ENCODE measurements at places on chromosomes 2 and 18.

- no peak for DNase-seq
Measured at GRCh38 chr2:195509551-195509950, 147.5 kb upstream of the SLC39A10 start.

- DNase-seq, result no peak
Measured at GRCh38 chr2:84856787-84857186, 24.1 kb downstream of the TRABD2A start.

DNA sequence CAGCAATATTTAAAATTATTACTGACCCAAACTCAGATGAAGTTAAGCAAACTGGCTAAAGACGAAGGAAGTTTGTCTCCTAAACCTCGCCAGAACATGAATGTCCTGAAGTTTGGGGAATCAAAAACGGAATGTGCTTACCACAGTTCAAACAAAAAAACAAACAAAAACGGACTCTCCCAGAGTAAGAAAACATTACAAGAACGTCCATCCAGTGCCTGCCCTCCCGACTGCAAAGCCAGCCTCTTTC lies 1.1 kb downstream of the KANSL1L start:
- no peak for DNase-seq

DNA sequence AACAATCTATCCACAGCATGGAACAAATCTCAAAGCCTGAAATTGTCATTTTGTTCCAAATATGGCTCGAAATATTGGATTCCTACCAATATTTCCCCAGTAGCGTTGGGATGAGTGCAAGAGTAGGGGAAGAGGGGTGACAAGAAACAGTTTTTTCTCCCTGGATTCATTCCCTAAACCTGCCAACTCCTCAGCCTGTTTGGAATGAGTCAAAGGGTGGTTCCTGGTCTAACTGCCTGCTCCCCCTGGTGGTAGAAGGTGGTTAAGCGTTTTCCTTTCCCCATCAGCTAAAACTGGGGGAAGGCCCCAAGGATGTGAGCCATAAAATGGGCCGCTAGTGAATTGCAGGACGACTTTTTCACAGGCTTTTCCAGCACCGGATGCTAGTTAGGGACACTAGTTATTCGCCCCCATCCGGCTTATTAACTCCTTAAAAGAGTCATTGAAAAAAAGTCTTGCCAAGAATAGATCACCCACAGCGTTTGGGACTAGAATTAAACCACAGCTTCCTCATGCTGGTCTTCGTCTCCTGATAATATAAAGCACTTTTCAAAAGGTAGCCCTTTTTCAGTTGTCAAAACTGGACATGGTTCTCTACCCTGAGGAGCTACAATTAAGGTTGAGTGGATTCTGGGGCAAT lies 72.5 kb downstream of the DHRS9 start:
- peak; percentile 47 for DNase-seq

- DNase-seq, result no peak
Measured at GRCh38 chr2:15991231-15991630, 50.9 kb downstream of the MYCN start.

- DNase-seq, result no peak
Measured at GRCh38 chr2:168348076-168348475, 100.7 kb upstream of the STK39 start.

- no peak for DNase-seq
Measured at GRCh38 chr2:54757500-54757899, 34.0 kb downstream of the EML6 start.

DNA sequence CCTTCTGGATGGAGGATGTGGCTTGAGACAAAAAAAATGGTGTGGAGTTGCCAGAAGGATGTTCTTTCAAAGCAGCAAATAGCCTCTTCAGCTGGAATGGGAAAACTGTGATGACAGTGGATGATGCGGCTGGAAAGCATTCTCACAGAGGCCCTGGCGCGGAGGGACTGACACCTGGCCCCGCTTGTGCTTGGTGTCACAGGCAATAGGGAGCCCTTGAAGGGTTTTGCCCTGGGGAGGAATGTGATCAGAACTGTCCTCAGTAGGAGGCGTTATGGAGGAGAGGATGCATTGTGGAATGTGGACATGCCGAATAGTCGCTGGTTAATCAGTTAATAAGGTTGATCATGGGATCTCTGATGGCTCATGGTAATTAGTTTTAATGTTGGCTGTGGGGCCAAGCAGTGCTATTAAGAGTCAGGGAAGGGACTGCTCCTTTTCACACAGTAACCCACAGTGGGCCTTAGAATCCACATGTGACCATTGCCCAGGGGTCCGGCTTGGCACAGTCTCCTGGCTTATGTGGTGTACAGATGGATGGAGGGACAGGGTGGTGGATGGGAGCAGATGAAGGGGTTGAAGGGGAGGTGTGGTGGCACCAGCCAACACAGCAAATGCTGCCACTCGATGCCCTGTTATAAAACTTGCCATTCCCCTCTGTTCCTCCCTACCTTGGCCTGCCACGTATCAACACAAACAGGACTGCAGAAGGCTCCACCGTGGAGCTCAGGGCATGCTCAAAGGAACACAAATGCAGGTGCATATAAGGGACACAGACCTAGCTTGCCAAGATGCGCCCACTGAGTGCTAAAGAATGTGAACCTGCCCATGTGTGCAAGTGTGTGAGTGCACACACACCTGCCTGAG lies 71.7 kb downstream of the CIB4 start:
- no peak for DNase-seq

- DNase-seq, result no peak
Measured at GRCh38 chr18:43079422-43079821, 36.1 kb downstream of the RIT2 start.

DNA sequence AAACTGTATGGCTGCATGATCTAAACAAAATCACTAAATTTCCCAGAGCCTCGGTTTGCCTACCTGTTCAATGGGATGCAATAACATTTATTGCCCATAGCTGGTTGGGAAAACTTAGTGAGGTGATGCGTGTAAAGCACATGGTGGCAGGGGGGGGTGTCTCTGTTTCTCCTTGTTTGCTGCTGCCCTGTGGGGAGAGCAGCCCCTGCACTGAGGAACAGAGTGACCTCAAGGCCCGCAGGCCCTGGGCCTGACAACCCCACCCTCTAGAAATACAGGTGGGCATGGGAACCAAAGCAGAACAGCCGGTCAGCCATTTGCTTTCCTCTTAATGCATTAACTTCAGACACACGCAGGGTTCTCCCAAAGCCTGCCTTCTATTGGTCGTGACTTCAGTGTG lies 55.1 kb upstream of the SLC66A3 start:
- no peak for DNase-seq

DNA sequence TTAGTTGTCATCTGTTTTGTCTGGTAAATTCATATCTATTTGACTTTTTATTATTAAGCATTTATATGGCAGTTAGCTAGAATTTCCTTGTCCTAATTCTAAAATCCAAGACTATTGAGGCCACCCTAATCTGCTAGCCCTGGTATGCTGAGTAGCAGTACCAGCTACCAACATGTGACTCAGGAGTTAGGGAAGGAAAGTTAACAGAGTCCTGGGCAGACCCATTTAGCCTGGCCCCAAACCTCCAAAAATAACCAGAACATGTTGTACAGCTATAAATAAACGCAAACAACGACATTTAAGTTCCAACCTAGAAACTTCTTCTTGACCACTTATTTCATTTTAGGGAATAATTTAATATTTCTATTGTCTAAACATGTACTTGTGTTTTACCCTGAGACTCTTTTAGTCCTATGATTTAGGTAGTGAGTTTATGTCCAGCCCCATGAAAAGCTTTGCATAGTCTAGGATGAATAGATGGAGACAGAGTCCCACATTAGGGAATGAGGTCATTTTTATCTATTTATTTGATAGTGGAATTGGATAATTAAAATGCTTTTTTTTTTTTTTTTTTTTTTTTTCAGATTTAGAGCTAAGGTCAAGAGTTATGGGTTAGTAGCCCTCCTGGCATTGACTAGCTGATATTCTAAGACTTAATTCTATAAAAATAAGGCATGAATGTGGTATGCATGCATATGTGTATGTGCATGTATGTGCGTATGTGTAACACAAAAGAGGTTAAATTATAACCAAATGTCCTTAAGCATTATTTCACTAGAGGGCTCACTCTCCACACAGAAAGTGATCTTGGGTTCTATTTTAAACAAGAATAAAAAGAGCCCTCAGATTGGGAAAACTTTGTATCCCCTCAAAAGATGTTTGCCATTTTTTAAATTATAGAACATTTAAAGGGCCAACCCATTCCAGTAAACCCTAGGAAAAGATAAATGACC lies 160.1 kb upstream of the MAPRE2 start:
- no peak for DNase-seq

- DNase-seq, result no peak
Measured at GRCh38 chr18:62436636-62437234, 86.1 kb upstream of the ZCCHC2 start.

DNA sequence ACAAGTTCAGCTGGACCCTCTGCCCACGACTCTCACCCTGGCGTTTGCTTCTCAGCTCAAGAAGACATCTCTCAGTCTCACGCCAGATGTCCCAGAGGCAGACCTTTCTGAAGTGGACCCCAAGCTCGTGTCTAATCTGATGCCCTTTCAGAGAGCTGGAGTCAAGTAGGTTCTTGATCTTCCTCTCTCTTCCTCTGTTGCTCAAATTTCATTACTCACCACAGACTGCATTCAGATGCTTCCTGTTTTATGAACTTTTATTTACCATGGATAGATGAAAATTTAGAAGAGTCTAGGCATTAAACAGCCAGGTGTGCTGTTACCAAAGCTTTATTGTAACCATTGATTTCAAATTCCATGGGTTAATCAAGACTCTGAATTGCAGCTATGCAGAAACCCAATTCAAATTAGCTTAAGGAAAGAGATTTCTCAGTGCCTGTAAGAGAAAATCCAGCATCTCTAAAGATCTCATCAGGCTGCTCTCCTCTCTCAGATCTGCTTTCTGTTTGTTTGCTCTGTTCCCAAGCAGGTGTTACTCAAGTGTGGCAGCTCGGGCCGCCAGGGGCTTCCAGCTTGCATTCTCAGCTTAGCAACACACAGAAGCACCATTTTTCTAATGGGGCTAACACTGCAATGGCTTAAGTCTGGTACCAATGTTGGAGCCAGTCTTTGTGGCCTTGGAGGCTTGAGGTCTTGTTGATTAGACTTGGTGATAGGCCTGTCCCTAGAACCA lies 16.5 kb downstream of the SMARCAL1 start:
- no peak for DNase-seq

GRCh38 chr2:113976277-113976928 lies 86.5 kb downstream of the ACTR3 start:
- no peak for DNase-seq

GRCh38 chr2:43068631-43069517 lies 157.5 kb downstream of the ZFP36L2 start:
- no peak for DNase-seq

GRCh38 chr2:144654523-144654922 lies 134.6 kb upstream of the ZEB2 start:
- no peak for DNase-seq

DNA sequence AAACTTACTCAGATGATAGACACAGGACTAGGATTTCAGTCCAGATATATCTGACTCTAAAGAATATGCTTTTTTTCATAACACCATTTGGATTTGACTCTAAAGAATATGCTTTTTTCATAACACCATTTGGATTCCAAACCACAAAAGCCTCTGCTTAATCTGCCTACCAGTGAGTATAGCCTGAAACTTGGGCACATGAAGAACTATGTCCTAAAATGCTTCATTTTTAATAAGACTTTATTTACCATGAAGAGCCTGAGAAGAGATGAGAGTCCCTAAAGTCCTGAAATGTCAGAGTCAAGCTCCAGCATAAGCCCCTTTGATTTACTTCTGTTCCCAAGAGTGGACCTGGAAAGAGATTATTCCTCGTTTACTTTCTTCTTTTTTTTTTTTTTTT lies 54.5 kb upstream of the STPG4 start:
- no peak for DNase-seq

- DNase-seq, result no peak
Measured at GRCh38 chr2:238726670-238727584, 121.0 kb upstream of the TWIST2 start.

GRCh38 chr2:220036431-220036830 lies 409.0 kb downstream of the SLC4A3 start:
- no peak for DNase-seq

- DNase-seq, result peak; percentile 87
Measured at GRCh38 chr2:177264693-177265587, at the start of gene NFE2L2. Gene NFE2L2 (minus strand): TSS chr2:177264727. CDS start chr2:177264576, 151 bp downstream.

- DNase-seq, result no peak
Measured at GRCh38 chr2:78979380-78980151, 45.9 kb upstream of the REG3G start.

DNA sequence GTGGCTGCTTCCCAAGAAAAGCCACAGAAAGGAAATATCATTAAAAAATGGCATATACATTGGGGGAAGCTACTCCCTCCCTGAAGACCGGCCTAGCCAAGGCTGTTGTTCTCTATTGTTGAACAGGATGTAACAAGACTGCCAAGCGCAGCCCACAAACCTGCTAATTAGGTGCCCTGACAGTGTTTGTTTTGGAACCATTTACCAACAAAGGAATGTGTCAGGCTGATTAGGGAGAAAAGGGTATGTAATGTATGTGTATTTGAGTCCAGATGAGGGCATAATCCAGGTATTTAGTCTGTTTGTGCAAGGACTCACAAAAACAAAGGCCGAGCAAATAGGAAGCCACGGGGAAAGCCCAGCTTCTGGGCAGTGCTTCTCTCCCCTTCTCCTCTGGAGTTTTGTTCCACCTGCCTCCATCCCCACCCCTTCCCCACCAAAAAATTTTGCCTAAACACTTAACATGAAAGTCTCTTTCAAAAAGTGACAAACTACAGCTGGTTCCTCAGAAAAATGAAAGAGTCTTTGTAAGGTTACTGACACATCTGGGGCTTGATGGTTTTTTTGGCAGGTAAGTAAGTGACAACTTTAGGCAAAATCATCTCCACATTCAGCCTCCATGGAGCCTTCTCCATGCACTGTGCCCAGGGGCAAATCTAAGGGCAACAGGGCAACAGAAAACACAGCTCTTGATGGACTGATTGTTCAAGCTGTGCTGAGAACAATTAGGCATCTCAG lies 78.3 kb upstream of the FZD5 start:
- no peak for DNase-seq

- DNase-seq, result no peak
Measured at GRCh38 chr2:111148925-111149324, 28.2 kb downstream of the BCL2L11 start.

GRCh38 chr2:3126911-3127621 lies 250.6 kb downstream of the EIPR1 start:
- DNase-seq, result no peak

DNA sequence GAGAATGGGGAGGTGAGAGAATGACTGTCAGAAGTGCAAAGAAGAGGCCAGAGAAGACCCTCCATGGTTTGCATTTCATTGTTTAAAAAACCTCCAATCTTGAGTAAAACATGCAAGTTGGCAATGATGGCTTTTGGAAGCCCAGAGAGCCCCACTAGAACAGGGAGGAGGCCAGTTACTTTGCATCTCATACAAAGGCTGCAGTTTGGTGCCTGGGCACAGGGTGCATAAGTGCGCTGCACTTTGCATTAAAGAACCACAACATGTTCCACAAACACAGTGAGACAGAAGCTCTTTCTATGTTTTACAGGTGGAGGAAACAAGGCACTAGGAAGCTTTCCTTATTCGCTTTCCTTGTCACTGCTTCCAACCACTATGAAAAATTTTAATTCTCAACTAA lies 25.4 kb downstream of the PSTPIP2 start:
- DNase-seq, result no peak
